ENCODE measurements at places on chromosomes 4 and X.

DNA sequence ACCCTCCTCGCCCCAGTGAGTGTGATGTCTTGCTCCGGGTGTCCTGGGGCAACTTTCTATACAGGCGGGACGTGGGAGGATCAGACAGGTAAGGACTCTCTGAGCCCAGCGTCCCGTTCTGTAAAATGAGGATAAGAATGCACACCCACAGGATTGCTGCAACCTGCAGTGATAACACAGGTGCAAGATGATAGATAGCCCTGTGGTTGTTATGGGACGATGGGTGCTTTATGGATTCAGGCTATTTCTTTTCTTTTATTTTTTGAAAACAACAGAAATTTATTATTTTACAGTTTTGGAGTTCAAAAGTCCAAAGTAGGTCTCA, 28.6 kb downstream of the BEX3 start:
- DNase-seq, result no peak

DNA sequence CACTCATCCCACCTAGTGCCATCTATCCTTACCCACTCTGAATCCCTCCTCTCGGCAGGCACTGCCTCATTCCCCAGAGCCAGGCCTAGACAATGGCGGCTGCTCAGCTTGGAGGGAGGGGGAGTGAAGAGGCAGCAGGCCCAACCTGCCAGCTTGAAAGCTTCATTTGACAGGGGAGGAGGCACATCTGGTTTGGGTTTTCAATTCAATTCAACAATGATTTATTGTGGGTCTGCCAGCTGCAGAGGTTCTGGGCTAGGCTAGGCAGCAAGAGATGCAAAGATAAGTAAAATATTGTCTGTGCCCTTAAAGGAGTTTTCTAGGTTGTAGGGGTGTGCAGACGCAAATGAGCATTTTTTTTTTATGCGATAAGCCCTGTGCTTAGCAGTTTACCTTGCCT, 58.5 kb downstream of the RTL9 start:
- DNase-seq, result no peak

GRCh38 chr4:4424499-4425115, 37.7 kb downstream of the NSG1 start:
- DNase-seq, result no peak

DNA sequence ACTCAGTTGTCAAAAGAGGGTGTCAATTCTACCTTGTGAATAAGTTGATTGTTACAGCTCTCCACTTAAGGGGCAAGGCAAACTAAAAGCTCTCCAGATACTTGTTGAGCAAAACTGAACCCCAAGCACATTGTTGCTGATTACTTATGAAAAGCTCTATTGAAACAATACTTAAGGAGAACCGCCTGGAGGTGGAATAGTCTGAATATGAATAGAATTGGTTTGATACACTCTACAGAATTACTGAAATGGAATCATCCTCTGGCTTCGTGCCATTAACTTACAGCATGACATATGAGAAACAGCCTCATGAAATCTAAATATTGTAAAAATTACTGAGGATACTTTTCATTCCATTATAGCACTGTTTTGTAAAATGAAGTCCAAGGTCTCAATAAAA, 127.0 kb upstream of the SH3RF1 start:
- no peak for DNase-seq

GRCh38 chr4:165709516-165709915, 163.5 kb upstream of the TLL1 start:
- no peak for DNase-seq

DNA sequence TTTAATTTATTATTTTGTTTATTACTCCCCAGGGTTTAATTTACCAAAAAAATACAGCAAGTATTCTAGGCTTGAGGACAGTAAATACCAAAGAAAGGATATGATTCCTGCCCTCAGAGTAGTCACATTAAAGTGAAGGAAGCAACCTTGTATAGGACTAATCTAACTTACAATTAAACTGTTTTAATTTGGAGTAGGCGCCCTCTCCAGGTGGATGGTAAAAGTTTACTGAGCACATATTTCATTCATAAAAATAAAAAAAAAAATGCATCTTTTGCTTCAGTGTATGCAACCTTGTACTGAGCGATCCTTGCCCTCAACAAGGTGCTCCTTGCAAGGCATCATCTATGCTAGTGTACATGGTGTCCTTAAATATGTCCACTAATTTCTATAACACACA, 72.0 kb upstream of the MAGEB16 start:
- DNase-seq, result no peak

DNA sequence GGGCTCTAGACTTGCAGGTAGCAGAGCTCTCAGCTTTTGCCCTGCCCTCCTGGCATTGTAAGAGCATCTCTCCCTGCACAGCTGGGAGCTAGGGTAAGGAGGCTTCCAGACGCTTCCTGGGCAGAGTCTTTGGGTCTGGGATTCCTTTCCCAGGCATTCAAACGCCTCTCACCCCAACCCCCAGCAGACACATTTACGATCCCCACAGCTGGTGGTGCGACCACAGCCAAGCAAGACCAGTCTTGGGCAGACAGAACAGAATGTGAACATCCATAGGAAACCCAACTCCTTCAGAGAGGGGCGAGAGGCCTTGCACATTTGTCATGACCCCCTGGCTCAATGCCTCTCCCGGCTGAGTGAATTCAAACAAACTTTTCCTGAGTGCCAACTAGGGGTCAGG, 38.1 kb upstream of the CD99L2 start:
- no peak for DNase-seq

GRCh38 chr4:110830461-110830860, 207.6 kb upstream of the PITX2 start:
- no peak for DNase-seq

GRCh38 chr4:6907658-6908191, 1.9 kb upstream of the TBC1D14 start:
- no peak for DNase-seq

DNA sequence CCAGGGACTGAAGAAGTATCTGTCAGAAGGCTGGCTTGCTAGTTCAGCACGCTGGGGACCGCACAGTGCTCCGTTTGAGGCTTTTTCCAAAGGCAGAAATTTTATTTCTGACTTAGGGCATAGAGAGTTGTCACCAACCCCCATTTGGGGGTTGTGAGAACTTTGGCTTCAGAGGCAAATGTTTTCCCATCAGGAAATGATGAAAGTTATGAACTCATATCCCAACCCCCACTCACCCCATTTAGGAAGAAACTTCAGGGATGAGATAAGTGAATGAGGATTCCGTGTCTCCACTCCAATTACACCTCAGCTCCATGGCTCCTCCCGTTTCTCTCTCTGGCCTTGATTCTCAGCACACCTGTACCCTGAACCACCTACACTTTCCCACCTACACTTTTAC, 4.3 kb upstream of the WDR13 start:
- DNase-seq, result no peak

GRCh38 chrX:150227873-150228410, 135.2 kb upstream of the MAMLD1 start:
- no peak for DNase-seq

GRCh38 chr4:98657531-98658286, 702 bp downstream of the TSPAN5 start:
- DNase-seq, result no peak

- DNase-seq, result no peak
Observed at GRCh38 chr4:136873555-136873954, 658.7 kb downstream of the PCDH18 start.

GRCh38 chrX:6810776-6811175, 275.9 kb upstream of the VCX3A start:
- DNase-seq, result no peak

- DNase-seq, result no peak
Observed at GRCh38 chr4:102715057-102715456, 45.7 kb downstream of the MANBA start.
